Inflammatory macrophage (primary cell): ENCODE measurements at places on chromosomes 16 and 17.
A peak's percentile ranks its signal among the peaks of the same experiment; 100 is the strongest.

DNA sequence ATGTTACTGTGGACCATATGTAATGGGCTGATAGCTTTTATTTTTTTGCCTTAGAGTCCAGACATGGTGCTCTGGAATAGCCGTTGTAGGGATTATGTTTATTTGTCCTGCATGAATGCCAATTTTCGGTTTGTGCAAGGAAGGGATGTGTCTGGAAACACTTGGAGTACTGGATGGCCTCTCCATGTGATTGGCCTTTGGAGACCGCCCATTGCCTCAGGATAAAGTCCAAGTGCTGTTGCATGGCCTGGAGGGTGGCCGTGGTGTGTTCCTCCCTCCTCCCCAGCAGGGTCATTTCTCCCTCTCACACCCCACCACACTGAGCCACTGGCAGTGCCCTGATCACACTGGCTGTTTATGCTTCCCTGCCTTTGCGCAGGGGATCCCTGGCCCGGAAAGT, 93.9 kb downstream of the MSI2 start:
- no peak for DNase-seq

DNA sequence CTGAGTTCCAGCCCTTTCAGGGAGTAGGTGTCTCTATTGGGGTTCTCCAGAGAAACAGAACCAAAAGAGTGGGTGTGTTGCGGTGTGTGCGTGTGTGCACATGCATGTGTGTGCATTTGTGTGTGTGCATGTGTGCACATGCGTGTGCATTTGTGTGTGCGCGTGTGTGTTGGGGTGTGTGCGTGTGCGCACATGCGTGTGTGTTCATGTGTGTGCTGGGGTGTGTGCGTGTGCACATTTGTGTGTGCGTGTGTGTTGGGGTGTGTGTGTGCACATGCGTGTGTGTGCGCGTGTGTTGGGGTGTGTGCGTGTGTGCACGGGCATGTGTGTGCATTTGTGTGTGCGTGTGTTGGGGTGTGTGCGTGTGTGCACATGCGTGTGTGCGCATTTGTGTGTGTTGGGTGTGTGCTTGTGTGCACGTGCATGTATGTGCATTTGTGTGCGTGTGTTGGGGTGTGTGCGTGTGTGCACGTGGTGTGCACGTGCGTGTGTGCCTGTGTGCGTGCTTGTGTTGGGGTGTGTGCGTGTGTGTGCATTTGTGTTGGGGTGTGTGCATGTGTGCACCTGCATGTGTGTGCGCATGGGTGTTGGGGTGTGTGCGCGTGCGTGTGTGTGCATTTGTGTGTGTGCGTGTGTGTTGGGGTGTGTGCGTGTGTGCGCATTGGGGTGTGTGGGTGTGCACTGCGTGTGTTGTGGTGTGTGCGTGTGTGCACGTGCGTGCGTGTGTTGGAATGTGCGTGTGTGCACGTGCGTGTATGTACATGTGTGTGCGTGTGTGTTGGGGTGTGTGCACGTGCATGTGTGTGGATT, 38.4 kb upstream of the JPH3 start:
- DNase-seq: no peak

DNA sequence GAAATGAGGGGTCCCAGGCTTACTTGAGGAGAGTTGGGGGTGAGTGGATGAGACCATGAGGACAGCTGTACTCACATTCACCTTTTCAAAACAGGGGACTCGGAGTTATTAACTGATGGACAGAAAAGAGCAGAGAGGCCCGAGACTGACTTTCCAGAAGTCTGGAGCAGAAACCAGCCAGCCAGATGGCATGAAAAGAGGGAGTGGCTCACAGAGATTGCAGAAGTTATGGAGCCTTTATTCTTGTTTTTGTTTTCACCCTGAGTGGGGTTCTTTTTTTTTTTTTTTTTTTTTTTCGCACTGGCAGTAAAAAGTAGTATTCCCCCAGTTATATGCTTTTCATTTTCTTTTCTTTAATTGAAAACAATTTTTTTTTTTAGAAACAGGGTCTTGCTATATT, 18.9 kb downstream of the TVP23A start:
- peak; percentile 22 for DNase-seq

DNA sequence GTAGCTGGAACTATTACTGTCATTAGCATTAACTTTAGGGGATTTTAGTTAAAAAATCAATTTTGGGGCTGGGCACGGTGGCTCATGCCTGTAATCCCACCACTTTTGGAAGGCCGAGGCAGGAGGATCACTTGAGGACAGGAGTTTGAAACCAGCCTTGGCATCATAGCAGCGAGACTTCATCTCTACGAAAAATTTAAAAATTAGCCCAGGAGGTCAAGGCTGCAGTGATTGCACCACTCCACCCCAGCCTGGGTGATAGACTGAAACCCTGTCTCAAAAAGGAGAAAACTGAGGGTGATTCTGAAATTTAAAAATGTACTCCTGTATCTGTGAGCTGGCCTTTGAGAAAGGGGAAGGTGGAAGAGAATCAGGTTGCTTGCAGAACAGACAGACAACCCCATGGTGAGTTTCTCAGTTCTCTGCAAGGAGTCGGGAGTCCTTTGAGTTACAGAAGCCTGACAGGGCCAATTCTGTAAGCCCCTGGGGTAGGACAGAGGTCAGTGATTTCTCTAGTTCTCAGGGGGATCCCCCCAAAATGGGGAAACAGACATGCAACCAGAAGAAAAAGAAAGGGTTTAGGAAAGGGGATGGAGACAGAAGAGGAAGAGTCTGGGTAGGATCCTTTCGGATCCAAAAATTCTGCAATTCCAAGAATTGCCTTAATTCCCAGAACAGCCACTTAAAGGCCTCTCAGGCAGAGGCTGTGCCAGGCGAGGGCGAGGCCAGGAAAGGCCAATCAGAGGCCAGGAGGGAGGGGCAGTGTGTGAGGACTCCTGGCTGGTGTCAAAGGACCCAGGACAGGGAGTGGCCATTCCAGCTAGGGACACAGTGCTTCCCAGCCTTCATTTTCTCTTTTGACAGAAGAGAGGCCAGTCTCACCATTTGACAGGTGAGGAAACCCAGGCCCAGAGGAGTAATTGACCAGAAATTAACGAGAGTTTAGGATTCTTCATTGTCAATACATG, 6.7 kb downstream of the NUPR1 start:
- peak; percentile 78 for DNase-seq
